Stimulated activated CD8-positive, alpha-beta memory T cell treated with anti-CD3 and anti-CD28 coated beads, Interleukin-4, amount 100 ng/mL, for 1 hour (primary cell): ENCODE measurements at places on chromosomes 6 and 20.

- DNase-seq = no peak
Observed at GRCh38 chr6:43871933-43872332, 101.9 kb downstream of the VEGFA start.

DNA sequence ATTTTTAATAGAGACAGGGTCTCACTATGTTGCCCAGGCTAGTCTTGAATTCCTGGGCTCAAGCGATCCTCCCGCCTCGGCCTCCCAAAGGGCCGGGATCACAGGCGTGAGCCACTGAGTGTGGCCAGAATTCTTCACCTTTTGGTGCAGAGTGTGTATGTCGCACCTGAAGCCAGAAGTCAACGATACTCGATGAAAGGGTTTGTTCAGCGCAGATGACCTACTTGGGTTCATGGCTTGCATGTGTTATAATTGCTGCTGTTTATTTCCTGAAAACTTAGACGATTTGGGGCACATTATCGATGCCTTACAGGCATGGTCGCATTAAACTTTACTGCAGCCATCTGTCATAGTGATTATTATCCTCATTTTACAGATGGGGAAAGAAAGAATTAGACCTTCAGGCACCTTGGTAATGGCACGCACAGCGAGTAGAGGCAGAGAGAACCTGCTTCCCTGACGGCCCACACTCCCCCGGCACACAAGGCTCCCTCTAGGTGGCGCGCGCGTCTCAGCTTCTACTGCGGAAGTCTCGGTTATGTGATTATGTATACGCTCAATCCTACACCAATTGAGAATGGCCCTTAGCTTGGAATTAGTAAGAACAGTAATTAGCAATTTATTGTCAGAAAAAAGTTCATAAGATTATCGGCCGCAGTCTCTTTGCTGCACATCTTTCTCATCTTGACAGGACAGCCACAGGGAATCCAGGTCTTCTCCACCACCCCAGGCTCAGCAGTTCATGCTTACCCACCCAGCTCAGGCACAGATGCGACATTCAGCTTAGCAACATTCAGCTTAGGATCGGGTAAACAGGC lies 212.8 kb upstream of the PROKR2 start:
- DNase-seq = peak; percentile 68

GRCh38 chr6:111985202-111985731 lies 68.6 kb upstream of the CCN6 start:
- no peak for DNase-seq

DNA sequence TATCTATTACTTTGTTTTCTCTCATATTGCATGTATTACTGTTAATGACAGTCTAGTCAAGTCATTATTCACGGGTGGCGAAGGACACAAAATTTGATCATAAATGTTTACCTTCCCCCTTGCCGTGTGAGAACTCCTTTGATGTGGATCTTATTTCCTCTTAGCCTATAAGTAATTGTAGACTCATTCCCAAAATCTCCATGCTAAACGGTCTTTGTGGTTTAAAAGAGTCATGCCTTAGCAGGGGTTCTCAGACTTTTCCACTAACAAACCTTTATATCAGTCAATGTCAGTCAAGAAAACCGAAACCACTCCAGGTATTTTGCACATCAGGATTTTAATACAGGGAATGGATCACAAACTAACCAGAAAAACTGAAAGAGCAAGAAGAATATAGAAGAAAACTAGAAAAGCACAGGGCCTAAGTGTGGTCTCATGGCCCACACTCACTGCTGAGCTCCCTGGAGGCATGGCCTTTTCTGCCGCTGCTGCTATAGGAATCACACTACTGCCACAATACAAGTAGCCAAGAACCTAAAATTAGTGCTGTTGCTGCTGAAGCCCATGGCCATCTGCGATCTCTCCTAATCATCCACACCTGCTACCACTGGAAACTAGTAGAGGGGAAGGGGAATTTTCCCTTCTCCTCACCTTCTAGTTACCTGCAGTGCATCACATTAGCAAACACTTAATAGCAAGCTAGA lies 186.0 kb upstream of the POU3F2 start:
- no peak for DNase-seq

DNA sequence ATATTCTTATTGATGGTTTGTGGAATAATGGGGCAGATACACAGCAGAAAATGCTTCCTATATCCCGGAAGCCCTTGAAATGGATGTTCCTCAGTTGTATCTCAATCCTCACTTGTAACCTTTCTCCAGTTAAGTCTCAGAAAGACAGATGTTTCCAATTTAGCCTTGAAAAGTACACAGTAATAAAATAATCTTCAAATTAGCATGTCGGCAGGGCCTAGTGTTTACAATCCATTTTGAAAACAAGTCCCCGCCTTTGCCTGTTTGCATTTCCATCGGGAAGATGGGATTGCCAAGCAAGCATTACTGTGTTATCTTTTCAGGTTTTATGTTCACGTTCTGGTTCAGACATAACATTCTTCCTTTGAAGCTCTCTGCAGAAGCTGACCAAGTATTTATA lies 41.5 kb downstream of the SNRNP48 start:
- no peak for DNase-seq

- no peak for DNase-seq
Observed at GRCh38 chr20:7523288-7523687, 417.0 kb downstream of the HAO1 start.

DNA sequence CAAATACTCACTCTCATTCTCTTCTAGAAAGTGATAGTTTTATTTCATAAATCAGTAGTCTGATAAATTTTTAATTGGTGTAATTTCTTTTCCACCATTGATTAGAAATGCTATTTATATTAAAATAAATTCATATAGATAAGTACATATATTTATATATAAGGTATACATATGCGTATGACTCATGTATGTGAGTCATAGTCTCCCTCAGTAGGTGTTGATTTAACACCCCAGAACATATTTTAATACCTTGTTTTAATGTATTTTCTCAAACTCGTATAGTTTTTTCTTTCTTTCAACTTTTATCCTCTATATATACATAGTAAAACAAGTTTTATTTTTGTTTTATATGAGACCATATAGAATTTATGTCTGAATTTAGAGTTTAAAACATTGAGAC lies 130.4 kb downstream of the PLG start:
- DNase-seq = no peak

GRCh38 chr20:21181028-21181427 lies 55.1 kb downstream of the KIZ start:
- no peak for DNase-seq

GRCh38 chr6:46507426-46507825 lies 16.2 kb upstream of the RCAN2 start:
- no peak for DNase-seq

DNA sequence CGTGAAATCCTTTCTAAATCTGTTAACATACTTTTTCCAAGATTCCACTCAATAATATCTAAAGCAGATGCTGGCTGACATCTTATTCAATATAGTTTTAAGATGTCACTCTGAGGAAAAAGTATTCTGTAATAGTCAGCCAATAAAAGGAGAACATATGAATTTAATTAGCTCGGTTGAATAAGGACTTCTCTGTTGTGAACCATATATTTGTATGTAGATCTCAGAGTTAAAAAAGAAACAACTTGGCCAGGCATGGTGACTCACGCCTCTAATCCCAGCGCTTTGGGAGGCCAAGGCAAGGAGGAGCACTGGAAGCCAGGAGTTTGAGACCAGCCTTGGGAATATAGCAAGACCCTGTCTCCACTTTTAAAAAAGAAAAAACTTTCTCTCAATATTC lies 7.4 kb upstream of the CD24 start:
- no peak for DNase-seq
